ENCODE measurements at places on chromosomes 16 and 17.

- H3K27me3 ChIP-seq: no peaks in the 10 kb centered on the region
- H3K4me1 ChIP-seq: peaks cover 5% of the 10 kb centered on the region
- no peak overlapping the region for H3K4me3 ChIP-seq
- peaks cover 60% of the 10 kb centered on the region for H3K36me3 ChIP-seq
- no peak for DNase-seq
These were observed 4.3 kb downstream of the ZNF768 start for GRCh38 chr16:30521873-30522641.

DNA sequence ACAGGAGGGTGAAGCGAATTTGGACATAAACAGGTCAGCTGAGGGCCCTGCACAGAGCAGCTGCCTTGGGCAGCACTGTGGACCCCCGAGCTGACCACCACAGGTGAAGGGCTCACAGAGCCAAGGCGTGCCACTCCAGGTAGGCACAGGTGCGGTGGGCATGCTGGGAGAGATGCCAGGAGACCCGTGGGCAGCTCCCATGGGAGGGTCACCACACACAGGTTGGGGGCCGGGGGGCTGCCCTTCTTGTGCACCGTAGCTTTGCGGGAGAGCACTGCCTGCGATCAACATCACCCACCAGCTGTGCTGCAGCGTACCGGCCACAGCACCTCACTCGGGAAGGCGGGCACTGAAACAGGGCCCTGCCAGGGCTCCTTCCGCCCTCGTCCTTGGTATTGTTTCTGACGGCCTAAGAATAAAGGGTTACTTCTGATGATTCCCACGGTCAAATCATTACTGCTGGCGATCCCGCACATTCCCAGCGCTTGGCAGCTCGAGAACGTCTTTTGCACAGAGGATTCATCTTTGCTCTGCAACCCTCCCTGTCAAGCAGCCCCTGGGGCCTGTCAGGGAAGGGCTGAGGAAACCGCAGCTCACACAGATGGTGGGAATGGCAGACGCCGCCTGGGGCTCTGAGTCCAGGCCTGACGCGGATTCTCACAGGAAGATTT is 181.7 kb downstream of the BANP start:
- no peaks in the 10 kb centered on the region for H3K36me3 ChIP-seq
- H3K4me3 ChIP-seq: no peak overlapping the region
- H3K27ac ChIP-seq: no peak overlapping the region

DNA sequence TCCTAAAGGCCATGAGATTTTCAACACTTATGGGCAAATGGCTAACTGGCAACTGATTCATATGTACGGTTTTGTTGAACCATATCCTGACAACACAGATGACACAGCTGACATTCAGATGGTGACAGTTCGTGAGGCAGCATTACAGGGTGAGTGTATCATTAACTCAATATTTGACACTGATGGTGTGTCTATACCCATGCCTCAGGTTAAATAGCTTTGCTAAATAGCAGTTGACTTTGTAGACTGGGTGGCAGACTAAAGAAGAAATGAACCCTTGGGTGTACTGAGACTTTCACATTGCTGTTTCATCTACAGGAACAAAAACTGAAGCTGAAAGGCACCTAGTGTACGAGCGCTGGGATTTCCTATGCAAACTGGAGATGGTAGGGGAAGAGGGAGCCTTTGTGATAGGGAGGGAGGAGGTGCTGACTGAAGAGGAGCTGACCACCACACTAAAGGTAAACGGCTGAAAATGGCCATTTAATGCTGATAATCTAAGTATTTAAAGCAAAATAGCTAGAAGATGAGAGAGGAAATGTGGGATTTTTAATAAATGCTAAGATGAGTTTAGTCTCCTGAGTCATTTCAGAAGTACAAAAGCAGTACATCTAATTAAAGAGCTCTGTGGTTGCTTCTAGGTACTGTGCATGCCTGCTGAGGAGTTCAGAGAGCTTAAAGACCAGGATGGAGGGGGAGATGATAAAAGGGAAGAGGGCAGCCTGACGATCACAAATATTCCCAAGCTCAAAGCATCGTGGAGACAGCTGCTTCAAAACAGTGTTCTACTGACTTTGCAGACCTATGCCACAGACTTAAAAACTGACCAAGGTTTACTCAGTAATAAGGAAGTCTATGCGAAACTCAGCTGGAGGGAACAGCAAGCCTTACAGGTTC is 3.0 kb downstream of the SETD6 start:
- H3K27me3 ChIP-seq: no peaks in the 10 kb centered on the region
- no peak for DNase-seq
- H3K27ac ChIP-seq: peak overlapping the region; percentile 50
- peaks cover 60% of the 10 kb centered on the region for H3K36me3 ChIP-seq
- peaks cover 22% of the 10 kb centered on the region for H3K4me1 ChIP-seq

- no peaks in the 10 kb centered on the region for H3K4me1 ChIP-seq
- H3K27ac ChIP-seq: no peak overlapping the region
- H3K27me3 ChIP-seq: no peaks in the 10 kb centered on the region
- no peak overlapping the region for H3K4me3 ChIP-seq
- H3K36me3 ChIP-seq: no peaks in the 10 kb centered on the region
These were observed 70.4 kb upstream of the CACNG5 start for GRCh38 chr17:66764506-66764905.

DNA sequence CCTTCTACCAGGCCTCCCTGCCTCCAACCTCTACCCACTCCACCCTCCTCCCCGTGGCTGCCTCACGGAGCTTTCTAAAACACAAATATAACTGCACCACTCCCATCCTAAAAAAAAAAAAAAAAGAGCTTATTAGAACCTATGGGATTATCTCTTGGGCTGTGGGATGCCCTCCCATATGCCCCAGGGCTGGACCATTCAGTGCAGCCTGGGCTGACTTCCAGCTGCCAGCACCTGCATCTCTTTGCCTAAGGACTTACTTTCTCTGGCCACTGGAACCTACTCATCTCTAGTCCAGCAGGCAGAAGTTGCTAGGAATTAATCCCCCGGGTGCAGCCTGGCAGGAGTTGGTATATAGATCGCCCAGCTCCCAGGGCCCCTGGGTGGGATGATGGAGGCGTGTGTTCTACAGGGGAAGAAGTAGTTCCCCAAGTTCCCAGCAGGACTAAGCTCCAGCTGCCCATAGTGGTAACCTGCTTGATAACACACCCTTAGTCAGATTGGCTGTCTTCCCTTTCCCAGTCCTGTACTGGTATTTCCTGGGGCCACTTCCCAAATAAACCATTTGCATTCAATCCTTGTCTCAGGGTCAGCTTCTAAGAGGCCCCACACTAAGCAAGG is 10.3 kb downstream of the MPP3 start:
- H3K27ac ChIP-seq: no peak overlapping the region
- H3K36me3 ChIP-seq: no peaks in the 10 kb centered on the region
- peaks cover 6% of the 10 kb centered on the region for H3K27me3 ChIP-seq
- H3K4me1 ChIP-seq: no peaks in the 10 kb centered on the region
- no peak for DNase-seq

GRCh38 chr16:508884-509736 is 18.4 kb upstream of the CAPN15 start:
- DNase-seq: no peak
- H3K36me3 ChIP-seq: peaks cover 6% of the 10 kb centered on the region
- no peak overlapping the region for H3K4me3 ChIP-seq
- no peaks in the 10 kb centered on the region for H3K27me3 ChIP-seq
- no peak overlapping the region for H3K27ac ChIP-seq

GRCh38 chr17:42901535-42902229 is 1.1 kb downstream of the G6PC1 start:
- H3K36me3 ChIP-seq: no peaks in the 10 kb centered on the region
- H3K4me1 ChIP-seq: no peaks in the 10 kb centered on the region
- peaks cover 3% of the 10 kb centered on the region for H3K27me3 ChIP-seq
- H3K27ac ChIP-seq: no peak overlapping the region
- no peak for DNase-seq

DNA sequence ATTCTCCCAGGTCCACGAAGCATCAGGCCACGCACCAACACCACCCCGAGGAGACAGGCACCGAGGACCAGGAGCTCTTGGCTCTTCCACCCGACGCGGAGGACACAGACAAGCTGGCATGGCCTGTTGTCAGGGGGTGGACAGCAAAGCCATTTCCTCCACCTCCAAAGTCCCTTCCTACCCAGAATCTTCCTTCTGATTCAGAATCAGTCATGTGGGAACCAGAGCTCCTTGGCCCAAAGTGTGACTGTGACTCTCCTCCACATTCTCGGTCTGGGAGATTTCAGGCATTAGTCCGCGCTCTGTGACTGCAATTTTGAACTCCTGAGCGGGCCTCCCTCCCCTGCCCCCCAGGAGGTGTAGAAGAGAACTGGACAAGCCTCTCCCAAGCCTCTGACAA is 9.2 kb downstream of the DNAH17 start:
- peaks cover 11% of the 10 kb centered on the region for H3K4me1 ChIP-seq
- no peaks in the 10 kb centered on the region for H3K36me3 ChIP-seq

- DNase-seq: peak; percentile 74
- H3K4me1 ChIP-seq: peaks cover 26% of the 10 kb centered on the region
- peaks cover 23% of the 10 kb centered on the region for H3K27me3 ChIP-seq
- peak overlapping the region; percentile 74 for H3K4me3 ChIP-seq
These were observed 8.3 kb downstream of the HS3ST3B1 start for GRCh38 chr17:14308965-14309879.

DNA sequence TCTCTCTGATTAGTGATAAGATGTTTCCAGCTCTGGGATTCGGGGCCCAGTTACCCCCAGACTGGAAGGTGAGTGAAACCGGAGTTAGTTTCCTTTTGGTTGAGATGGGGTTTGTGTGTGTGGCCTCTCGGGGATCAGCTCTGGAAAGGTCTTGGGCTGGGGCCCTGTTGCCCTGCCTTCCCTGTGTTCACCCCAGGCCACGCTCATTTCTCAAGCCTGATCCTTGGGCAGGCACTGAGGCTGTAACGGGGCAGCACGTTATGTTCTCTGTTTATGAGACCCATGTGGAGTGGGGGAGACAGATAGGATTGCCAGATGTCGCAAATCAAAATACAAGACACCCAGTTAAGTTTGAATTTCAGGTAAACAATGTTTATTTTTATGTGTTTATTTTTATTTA is 35.5 kb downstream of the CPNE2 start:
- no peaks in the 10 kb centered on the region for H3K36me3 ChIP-seq
- peaks cover 19% of the 10 kb centered on the region for H3K4me1 ChIP-seq
- no peak overlapping the region for H3K27ac ChIP-seq
- DNase-seq: no peak

DNA sequence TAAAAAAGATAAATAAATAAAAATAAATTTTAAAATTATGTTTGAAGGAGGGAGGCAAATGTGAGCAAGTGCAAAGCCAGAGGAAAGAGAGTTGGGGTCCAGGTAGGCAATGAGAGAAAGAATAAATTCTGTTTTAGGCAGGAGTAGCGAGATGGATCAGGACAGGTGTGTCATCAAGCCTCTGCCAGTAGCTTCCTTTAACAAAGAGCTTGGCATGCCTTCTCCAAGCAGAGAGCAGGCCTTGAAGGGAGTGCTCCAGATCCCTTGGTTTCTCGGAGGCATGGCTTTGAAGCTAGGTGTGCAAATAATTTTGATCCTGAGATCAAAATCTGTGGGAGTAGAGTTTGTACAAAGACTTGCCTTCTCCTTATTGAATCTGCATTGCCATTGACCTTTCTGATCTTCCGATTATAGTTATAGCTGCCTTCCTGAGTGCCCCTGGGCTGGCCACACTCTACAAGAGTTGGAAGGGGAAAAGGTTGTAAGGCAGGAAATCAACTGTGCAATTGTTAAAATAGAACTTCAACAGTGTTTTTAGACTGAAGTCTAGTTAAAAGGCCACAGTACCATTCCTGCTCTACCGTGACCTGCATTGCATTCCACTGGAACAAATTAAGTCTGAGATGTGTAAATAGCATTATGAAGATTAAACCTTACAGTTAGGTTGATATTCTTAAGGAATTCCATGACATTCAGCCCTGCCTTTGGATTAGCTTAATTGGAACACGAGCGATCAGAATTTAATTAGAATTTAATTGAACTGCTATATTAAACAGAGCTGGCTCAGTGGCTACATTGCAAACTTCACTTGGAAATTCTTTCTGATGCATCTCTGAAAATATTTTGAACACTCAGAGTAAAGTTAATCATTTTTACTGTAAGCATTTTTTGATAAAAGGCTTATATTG is 33.7 kb downstream of the IQCK start:
- H3K27me3 ChIP-seq: no peaks in the 10 kb centered on the region
- no peaks in the 10 kb centered on the region for H3K4me1 ChIP-seq
- no peaks in the 10 kb centered on the region for H3K36me3 ChIP-seq
- no peak overlapping the region for H3K27ac ChIP-seq
- no peak for DNase-seq

- no peaks in the 10 kb centered on the region for H3K4me1 ChIP-seq
- DNase-seq: no peak
- H3K36me3 ChIP-seq: no peaks in the 10 kb centered on the region
- H3K27me3 ChIP-seq: peaks cover 5% of the 10 kb centered on the region
- no peak overlapping the region for H3K27ac ChIP-seq
- no peak overlapping the region for H3K4me3 ChIP-seq
These were observed 33.6 kb upstream of the CACNG4 start for GRCh38 chr17:66930933-66931332.

DNA sequence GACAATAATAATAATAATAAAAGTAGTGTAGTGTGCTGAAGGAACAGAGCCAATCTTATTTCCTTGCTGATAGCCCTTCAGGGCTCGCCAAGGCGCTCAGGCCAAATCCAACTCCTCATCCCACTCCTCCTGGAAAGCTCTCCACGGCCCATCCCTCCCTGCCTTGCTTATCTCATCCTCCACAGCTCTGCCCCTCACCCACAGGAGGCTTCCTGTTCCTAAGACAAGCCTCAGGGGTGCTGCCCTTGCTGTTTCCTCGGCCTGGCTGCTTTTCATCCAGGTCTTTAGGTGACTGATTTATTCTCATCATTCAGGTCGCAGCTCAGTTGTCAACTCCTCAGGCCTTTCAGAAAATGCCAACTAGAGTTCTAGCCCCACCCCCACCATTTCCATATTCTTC is 11.2 kb downstream of the GTF3C1 start:
- peaks cover 87% of the 10 kb centered on the region for H3K36me3 ChIP-seq
- no peak for DNase-seq

GRCh38 chr16:81514041-81514559 is 69.5 kb downstream of the CMIP start:
- DNase-seq: no peak
- no peaks in the 10 kb centered on the region for H3K27me3 ChIP-seq
- peaks cover 12% of the 10 kb centered on the region for H3K36me3 ChIP-seq
- peak overlapping the region; percentile 61 for H3K27ac ChIP-seq
- H3K4me1 ChIP-seq: peaks cover 46% of the 10 kb centered on the region
- H3K4me3 ChIP-seq: peak overlapping the region; percentile 72

- no peak overlapping the region for H3K4me3 ChIP-seq
- H3K4me1 ChIP-seq: peaks cover 40% of the 10 kb centered on the region
- no peak for DNase-seq
- no peak overlapping the region for H3K27ac ChIP-seq
These were observed 84.5 kb downstream of the XYLT1 start for GRCh38 chr16:17386229-17386628.

DNA sequence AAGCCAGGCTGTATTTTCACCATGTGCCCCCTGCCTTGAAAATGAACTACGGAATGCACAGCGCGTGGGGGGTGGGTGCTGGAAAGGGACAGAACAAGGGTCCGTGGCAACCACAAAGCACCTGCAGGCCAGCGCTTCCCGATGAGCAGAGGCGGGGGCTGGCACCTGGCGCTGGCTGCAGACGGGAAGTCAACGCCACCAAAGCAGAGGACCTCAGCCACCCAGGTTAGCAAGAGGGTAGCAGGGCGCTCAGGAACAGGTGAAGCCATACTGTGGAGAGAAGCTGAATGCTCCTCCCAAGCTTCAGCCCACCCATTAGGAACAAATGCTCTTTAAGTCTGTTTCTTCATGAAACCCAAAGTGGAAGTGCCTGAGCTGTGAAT is 64.7 kb downstream of the KLHDC4 start:
- H3K4me1 ChIP-seq: peaks cover 58% of the 10 kb centered on the region
- peak overlapping the region; percentile 82 for H3K27ac ChIP-seq
- H3K36me3 ChIP-seq: peaks cover 17% of the 10 kb centered on the region
